ENCODE measurements at places on chromosomes 7 and 10.

DNA sequence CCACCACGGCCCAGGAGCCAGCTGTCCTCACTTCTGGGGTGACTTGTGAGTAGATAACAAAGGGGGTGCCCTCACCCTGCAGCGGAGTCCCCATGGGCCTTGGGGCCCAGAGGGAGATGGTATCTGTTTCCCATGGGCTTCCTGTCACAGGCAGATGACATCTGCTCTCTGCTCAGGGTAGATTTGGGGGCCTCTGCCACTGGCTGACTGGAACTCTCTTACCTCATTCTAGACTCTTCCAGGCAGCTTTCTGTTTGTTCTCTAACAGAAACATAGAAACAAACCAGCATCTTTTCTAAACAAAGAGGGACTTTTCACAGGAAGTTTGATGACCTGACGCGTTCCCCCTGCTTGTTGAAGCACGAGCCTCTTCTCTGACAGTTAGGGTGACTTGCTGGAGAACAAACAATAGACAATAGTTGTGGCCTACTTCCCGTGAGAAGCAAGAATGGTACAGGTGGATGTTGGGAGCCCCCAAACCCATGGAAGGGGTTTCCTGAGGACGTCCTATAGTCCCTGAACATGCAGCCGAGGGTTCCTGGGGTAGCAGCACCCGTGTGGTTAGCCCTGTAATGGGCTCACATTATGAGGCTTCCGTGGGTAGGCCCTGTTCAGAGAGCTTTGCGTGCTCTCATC lies 61.6 kb downstream of the GRK5 start:
- DNase-seq: no peak

GRCh38 chr10:72308320-72308987 lies 34.7 kb downstream of the DDIT4 start:
- peak; percentile 96 for DNase-seq

DNA sequence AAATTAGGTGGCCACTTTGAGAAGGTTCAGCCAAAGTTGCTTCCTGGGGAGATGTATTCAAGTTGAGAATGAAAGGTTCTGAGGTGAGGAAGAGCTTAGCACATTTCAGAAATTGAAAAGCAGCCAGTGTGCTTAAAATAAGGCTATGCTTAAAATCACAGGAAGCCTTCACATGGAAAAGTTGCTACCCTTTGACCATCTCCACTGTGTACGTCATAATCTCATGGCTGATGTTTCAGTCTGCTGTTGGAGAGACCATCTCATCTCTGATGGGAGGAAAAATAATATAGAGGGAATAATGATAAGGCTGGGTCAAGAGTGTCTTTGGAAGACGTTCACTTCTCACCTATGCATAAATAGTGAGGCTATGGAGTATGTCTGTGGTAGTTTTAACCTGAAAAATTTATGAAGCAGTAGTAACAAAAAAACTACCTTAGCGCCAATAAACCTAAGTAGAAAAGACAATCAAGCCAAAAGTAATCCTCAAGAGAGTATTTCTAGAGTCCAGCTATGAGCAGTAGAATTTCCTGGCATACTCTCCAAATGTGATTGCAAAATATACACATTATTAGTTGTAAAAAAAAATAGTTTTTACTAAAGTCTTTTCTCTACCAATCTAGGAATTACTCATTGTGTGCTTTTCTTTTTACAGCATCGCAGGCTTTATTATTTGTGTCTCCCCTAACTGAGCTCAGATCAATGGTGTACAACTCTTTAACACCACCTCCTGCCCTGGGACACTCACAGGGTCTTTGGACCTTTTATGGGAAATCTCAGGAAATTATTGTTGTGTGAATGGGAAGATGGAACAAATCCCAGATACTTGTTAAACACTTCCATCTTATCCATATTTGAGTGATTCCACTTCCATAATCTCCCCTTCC lies 435.2 kb upstream of the LRGUK start:
- DNase-seq: no peak

DNA sequence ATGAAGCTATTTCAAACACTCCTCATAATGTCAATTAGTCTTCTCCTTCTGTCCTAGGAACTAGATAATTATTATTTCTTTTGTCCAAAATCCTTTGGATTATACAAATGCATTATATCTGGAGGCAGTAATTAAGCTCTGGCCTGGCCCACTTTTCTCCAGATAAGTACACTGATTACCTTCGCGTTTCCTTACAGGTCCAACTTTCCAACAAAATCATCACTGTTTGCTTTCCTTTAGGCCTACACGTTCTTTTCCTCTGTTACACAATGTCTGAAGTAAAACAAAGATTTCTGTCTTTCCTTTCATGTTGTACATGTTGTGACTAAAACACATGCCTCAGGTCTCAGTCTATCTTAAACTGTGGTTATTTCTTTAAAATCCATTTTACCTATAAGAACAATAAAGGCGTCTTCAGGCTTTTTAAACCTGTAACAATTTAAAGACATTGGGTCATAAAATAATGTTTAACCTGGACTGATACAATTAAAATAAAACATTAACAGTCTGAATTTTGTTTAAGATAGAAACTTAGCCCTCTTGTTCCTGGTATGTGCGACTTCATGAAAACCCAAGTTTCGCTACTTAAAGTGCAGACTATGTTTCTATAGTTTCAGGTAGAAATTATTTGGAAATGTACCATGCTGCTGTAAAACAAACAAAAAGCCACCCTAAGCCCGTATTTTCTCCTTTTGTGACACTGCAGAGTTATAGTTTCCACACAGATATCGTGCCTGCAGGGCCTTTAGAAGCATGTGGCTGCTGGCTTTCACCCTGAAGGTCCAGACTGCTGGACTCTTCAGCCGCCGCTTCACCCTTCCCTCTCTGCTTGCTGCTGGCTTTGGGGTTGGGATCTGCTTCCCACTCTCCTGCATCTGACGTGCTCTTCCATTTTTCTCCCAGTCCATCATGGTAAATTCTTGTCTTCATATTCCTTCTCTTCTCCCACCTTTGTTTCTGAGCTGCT lies 381.7 kb downstream of the DPP6 start:
- no peak for DNase-seq

DNA sequence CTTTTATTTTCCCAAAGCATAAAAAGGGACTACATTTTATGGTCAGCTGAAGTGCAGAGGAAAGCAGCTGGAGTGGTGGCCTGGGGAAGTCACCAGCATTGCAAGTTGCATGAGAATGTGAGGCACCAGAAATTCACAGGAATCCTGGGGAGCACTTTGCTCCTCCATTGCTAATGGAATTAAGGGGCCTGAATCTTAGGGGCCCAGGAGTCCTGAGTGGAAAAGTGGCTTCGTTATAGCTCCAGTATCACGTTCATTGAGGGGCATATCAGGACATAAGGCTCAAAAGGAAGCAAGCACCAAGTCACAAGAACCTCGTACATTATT lies 53.0 kb upstream of the LRRC17 start:
- no peak for DNase-seq

DNA sequence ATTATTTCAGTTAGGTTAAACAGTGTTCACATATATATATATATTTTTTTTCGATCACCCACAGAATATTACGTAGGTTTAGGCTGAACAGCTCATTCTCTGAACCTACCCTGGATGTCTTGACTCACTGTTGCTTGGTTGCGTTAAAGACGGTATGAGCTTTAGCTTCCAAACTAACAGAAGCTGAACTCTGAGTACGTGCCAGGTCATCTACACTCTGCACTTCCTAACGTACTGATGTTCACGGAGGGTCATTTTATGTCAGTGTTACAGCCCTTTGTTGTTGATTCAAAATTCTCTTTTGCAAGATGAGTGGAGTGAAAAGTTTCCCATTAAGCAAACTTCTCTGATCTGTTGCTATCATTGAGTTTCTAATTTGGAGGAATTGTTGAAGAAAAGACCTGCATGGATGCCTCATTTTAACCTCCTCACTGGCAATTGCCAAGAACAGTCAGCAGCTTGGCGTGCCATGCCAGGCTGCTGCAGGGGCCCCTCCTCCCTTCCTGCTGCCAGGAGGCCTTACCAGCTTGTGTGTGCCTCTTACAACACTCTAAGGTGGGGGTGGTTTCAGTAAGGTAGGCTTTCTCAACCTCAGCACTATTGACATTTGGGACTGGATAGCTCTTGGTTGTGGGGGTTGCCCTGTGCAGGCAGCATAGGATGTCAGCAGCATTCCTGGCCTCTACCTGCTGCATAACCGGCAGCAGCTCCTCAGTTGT lies 44.3 kb downstream of the INSYN2A start:
- peak; percentile 64 for DNase-seq

DNA sequence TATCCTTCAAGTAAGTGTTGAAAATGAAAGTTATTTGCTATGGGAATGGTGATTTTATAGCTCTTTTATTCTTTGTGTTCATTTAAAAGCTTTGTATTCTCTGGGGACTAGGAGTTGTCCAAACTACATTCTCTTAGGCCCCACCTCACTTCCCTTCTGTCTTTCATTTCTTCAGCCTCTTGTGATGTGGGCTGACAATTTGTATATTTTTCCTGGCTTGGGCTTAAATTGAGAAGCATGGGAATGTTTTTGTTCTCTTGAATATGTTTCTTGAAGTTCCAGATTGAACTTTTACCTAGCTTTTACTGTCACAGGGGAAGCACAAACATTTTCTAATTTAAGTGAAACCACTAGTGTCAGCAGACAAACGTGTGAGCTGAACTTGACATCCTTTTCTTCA lies 27.9 kb downstream of the BBS9 start:
- no peak for DNase-seq

DNA sequence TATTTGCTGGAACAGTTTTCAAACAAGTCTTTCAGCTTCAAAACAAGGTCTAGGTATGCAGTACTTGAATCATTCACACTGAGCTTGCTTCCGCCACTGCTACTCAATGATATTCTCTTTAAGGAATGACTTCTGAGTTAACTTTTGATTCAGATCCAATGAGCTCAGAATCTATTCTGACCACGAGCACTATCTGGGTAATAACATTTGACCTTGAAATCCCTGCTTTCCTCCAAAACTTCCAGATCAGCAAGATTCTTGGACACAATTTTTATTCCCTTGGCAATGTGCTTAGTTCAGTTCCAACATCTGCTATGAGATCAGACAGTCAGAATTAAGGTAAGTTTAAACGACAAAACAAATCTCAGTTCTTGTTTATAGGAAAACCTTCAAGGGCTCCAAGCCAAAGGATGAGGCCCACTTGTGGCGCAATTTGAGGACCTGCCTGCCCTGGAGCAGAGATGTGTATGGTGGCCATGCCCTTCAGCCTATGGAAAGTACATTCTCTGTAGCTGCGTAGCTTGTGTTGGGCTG lies 87.2 kb downstream of the RNF216 start:
- peak; percentile 70 for DNase-seq

DNA sequence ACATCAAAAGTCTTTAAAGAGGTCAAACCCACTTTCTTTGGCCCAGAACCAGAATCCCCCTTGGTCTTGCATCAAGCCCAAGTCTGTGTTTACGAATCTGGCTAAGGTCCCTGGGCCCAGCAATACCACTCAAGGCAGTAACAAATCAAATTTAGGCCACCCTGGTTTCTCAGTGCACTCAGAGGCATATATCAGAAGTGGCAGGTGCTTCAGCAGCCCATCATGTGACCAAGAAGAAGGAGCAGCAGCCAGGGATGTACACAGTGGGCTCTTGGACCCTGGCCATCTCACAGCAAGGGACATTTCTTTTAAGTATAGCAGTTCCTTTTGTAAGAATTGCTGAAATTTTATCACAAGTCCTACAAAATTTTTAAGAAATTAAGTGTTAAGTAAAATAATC lies 7.3 kb upstream of the SLC25A13 start:
- no peak for DNase-seq

DNA sequence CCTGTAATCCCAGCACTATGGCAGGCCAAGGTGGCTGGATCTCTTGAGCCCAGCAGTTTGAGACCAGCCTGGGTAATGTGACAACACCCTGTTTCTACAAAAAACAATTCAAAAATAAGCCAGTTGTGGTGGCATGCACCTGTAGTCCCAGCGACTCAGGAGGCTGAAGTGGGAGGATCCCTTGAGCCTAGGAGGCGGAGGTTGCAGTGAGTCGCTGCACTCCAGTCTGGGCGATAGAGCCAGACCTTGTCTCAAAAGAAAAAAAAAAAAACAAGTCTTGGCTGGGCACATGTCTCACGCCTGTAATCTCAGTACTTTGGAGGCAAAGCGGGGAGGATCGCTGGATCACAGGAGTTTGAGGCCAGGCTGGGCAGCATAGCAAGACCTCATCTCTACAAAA lies 74.6 kb upstream of the PDSS1 start:
- no peak for DNase-seq

- peak; percentile 45 for DNase-seq
These were observed 74.1 kb downstream of the NRBF2 start for GRCh38 chr10:63206997-63207811.

DNA sequence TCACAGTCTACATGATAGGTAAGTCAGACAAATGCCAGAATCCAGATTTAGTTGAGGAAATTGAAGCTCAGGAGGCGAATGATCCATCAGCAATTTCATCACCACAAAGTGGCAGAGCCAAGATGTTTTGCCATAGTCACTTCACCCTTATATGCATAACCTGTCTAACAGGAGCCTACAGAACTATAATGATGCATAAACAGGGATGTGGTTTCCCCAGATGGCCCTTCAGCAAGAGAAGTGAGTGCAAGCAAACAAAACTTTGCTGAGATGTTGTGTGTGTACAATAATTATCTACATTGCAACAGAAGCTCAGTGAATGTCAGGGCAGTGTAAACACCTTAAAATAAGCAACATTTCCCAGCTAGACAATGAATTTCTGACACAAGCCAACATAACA lies 28.6 kb downstream of the PON3 start:
- no peak for DNase-seq

DNA sequence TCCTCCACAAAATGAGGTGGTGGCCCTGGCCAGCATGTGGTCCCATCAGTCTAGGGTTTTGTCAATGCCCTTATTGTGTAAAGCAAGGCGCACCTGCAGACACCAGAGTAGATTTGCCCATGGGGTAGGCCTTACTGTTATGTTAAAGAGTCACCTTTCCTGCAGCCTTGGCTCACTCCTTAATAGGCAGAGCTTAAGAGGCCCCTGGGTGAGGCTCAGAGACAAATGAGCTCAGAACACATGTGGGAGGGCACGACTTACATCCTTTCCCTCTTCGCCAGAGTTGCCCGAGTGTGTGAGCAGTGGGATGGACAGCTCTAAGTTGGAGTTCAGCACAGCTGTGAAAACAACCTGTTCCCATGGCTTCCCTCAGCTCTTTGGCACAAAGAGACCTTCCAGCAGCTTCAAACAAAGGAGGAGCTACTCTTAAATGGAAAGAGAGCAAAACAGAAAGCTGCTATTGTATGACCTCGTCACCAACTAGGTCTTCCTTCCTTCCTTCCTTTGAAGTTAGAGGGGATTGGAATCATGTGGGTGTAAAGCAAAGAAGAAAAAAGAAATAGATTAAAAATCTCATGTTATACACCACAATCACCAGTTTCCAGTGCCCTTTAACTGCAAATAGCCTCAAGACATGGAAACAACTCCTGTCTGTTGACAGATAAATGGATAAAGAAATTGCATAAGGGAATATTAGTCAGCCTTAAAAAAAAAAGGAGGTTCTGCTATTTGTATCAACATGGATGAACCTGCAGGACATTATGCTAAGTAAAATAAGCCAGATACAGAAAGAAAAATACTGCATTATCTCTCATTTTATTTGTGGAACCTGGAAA lies 11.9 kb upstream of the XPNPEP1 start:
- peak; percentile 35 for DNase-seq

DNA sequence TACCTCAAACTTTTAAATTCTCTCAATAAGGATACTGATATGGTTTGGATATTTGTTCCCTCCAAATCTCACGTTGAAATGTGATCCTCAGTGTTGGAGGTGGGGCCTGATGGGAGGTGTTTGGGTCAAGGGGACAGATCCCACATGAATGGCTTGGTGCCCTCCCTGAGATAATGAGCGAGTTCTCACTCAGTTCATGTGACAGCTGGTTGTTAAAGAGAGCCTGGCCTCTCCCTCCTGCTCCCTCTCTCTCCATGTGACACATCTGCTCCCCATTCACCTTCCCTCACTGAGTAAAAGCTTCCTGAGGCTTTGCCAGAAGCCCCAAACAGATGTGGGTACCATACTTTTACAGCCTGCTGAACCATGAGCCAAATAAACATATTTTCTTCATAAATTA lies 19.2 kb downstream of the ABCB4 start:
- DNase-seq: no peak

All from NCI-H226 (cell line).